ENCODE measurements at places on chromosomes 4 and X.
A peak's percentile ranks its signal among the peaks of the same experiment; 100 is the strongest.

GRCh38 chrX:47749185-47749967 is 87.3 kb upstream of the ZNF81 start:
- no peak for DNase-seq

- no peak for DNase-seq
Observed at GRCh38 chrX:121642415-121642814, 595.0 kb downstream of the GLUD2 start.

- DNase-seq = no peak
Observed at GRCh38 chrX:18288716-18289115, 65.8 kb downstream of the SCML2 start.

DNA sequence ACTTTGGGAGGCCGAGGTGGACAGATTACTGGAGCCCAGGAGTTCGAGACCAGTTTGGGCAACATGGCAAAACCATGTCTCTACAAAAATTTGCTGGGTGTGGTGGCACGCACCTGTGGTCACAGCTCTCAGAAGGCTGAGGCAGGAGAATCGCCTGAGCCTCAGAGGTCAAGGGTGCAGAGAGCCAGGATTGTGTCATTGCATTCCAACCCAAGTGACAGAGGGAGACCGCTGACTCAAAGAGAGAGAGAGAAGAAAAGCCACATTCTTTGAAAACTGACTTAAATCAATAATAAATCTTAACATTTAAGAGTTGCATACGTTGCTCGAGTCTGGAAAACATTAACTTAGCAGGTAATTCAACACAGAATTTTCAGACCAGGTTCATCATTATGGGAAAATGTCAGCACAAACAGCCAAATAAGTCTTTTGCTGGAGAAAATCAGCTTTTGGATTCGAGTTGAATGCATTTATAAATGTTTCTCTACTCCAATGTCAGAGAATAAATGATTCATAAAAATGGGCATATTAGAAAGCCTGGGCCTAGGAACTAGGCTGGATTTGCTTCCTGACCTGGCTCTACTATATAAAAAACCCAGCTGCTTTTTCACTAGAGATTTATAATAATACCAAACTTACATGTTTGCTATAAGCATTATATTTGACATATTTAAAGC is 68.3 kb upstream of the RBPJ start:
- no peak for DNase-seq

GRCh38 chrX:45771560-45772340 is 571.1 kb upstream of the DIPK2B start:
- no peak for DNase-seq

- DNase-seq = no peak
Observed at GRCh38 chr4:80189956-80190677, 7.2 kb upstream of the PRDM8 start.

DNA sequence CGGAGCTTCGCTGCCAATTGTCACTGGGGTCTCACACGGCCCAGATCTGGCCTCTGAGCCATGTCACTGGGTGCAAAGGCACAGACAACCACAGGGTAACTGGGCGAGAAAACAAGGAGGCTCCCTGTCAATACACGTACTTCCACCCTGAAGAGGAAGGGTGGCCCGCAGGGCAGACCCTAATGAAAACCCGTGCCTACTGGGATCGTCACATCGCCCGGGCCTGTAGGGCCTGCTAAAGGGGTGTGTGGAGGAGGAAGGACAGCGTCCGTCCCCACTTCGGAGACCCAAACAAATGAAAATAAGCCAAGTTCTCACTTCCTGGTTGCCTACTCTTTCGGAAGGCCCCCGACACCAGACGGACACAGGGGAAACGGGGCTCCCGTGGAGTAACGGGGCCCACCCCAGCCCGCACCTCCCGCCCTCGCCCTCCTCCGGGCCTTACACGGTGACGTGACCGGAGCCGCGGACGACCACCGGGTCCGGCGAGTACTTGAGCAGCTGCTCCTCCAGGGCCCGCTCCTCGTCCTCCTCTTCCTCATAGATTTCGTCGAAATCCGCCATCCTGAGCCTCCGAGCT is 578 bp downstream of the CHIC2 start:
- DNase-seq = no peak

- DNase-seq = no peak
Observed at GRCh38 chrX:1388651-1389050, 3.3 kb downstream of the SLC25A6 start.

GRCh38 chrX:6667048-6667768 is 132.3 kb upstream of the VCX3A start:
- no peak for DNase-seq

GRCh38 chr4:51909236-51909703 is 66.3 kb downstream of the DCUN1D4 start:
- DNase-seq = no peak

DNA sequence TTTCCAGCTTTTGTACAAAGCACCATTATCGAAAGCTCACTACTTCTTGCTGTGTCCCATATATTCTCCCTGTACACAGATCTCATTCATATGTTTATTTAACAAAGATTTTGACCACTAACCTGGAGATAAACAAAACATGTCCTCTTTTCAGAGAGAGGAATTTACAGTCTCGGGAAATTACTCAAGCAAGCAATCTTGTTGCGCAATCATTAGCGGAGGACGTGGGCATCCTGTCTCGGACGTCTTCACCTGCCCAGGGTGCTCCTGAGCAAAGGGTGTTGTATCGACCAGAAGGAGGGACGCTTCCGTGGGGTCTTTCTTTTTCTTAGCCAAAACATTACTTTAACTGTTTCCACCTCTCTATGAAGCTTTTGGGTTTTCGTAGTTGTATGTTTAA is 66.5 kb upstream of the CLCN4 start:
- no peak for DNase-seq

- DNase-seq = no peak
Observed at GRCh38 chrX:9730752-9731151, 34.9 kb downstream of the GPR143 start.

- no peak for DNase-seq
Observed at GRCh38 chr4:179097741-179098140, 1655.5 kb upstream of the AGA start.

- DNase-seq = no peak
Observed at GRCh38 chr4:56652196-56652595, 28.9 kb downstream of the HOPX start.

GRCh38 chrX:124274438-124275181 is 57.9 kb upstream of the TEX13D start:
- DNase-seq = no peak

- no peak for DNase-seq
Observed at GRCh38 chr4:24044610-24045589, 155.1 kb upstream of the PPARGC1A start.

DNA sequence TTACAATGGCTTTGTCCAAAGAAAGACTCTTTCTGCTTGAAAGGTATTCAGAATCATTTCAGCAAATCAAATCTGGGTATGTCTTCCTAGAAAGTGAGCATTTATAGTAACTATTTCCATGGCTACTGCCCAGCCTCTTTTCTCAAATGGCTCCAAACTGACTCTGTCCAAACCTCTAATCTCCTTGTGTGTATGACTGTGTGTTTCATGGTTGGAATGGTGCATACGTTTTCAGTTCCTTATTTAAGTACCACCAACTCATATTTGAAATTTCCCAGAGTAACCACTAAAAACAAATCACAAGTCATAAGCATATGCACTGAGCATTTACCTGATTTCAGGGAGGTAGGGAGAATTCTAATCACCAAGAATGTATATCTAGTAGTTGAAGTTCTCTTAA is 106.0 kb downstream of the TMEM144 start:
- no peak for DNase-seq

- DNase-seq = no peak
Observed at GRCh38 chr4:1236103-1236641, 12.8 kb downstream of the CTBP1 start.

DNA sequence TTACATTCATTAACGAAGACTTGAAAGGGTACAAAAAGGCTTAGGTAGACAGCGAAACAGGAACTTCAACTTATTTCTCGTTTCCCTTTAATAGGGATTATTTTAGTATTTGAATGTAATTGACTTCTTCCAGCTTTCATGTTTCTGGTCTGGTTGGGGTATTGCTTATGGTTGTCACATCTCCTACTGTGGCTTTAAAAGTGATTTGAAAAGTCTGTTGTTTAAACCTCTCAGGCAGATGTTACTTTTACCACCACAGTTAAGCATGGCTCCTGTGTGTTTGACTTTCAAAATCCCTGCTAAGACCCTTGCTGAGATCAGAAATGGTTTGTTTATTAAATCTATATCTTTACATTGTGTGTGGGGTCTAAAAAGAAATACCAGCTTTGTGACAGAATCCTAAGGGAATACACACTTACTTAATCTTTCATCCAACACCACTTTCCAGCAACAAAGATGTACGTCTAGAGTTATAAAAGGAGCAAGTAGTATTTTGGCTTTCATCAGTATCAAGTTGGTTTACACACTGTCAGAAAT is 661.2 kb downstream of the FAT4 start:
- no peak for DNase-seq

GRCh38 chr4:38695809-38696208 is 31.8 kb downstream of the KLF3 start:
- no peak for DNase-seq

- no peak for DNase-seq
Observed at GRCh38 chr4:153933915-153934687, 145.2 kb upstream of the SFRP2 start.

DNA sequence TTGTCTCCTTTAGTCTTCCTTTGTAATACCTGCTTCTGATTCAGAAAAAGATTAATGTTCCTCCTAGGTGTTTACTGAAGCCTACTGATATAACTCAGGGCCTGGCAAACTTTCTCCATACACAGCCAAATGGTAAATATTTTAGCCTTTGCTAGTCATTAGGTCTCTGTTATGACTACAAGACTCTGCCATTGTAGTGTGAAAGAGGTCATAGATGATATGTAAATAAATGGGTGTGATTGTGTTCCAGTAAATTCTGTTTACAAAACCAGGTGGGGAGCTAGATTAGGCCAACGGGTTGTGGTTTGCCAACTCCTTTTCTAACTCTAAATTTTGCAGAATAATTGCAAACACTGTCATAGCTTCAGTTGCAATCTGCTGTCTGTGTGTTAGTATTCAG is 568.1 kb upstream of the GNPDA2 start:
- DNase-seq = no peak

DNA sequence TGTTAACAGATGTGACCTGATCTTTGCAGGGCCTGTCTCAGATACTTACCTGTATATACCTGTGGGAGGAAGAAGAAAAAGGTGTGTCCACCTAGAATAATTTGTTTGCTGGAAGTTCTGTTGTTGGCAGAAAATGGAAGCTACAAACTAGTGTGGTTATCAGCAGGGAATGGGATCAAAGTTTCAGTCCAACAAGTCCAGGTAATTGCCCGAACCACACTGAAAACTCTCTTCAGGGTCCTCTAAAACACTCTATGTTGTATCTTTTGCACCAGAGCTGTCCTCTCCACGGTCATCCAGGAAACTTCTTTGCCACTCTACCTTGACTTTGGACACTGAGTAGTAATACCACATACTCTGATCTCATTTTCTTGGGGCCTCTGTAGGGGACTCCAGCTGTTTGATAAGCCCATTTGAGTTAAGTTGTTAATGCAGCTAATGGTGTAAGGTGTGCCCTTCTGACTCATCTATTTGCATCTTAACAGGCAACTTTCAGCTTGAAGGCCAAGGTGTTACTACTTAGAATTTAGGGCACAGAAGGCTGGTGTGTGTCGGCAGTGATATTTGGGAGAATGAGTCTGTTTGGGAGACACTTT is 38.7 kb upstream of the GATB start:
- no peak for DNase-seq

DNA sequence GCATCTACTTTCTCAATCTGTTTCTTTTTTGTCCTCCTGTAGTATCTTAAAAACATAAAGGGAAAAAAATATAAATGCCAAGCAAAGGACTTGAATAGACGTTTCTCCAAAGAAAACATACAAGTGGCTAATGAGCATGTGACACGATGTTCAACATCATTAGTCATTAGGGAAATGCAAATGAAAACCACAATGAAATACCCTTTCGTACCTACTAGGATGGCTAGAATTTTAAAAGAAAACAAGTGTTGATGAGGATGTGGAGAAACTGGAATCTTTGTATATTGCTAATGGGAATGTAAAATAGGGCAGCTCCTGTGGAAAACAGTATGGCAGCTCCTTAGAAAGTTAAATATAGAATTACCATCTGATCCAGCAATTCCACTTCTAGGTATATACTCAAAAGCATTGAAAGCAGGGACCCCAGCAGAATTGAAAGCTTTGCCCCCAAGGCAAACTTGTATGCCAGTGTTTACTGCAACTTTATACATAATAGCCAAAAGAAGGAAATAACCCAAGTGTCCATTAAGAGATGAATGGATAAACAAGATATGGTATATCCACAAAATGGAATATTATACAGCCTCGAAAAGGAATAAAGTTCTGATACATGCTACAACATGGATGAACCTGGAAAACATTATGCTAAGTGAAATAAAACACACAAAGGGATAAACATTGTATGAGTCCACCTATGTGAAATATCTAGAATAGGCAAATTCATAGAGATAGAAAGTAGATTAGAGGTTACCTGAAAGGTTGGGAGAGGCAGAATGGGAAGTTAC is 138.3 kb downstream of the SH3KBP1 start:
- no peak for DNase-seq

DNA sequence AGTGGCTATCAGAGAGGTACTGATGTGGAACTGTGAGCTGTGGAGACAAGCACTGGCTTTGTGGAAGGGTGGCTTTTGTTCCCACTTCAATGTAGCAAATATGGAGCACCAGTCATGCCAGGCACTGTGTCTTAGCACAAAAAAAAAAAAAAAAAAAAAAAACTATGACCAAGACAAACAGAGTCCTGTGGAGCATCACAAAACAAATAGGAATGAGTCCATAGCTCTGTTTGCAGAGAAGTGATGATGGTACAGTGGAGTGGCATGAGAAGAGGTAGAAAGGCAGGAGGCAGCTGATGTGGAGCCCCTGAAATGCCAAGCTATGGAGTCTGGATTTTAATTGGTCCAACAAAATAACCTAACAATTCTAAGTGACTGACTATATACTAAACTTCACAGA is 116.9 kb downstream of the RAB28 start:
- peak; percentile 98 for DNase-seq

- DNase-seq = no peak
Observed at GRCh38 chr4:4704267-4704666, 155.2 kb upstream of the MSX1 start.

- DNase-seq = no peak
Observed at GRCh38 chrX:78387364-78387763, 60.0 kb upstream of the CYSLTR1 start.

- no peak for DNase-seq
Observed at GRCh38 chr4:86279293-86279960, 80.4 kb downstream of the MAPK10 start.

- no peak for DNase-seq
Observed at GRCh38 chr4:71235311-71236201, 103.3 kb upstream of the SLC4A4 start.

GRCh38 chr4:42711496-42711895 is 54.6 kb upstream of the ATP8A1 start:
- no peak for DNase-seq

DNA sequence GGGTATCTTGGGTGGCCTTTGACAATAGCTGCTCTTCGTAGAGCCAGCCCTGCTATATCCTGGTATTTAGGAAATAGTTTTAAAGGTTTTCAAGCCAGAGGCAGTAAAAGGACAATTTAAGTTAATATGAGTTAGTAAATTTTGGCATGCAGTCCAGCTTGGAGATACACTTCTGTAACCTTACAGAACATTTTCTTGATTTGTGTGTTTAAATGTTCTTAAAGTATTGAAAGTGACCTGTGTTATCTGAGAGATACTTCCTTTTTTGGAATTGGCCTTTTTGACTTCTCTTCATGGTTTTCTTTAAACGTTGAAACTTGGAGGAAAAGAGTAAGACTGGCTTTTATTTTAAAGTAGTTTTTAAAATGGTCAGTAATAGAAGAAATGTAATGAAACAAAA is 25.5 kb downstream of the PDLIM5 start:
- DNase-seq = no peak
